ENCODE measurements at places on chromosomes 3 and 15.

- no peak for DNase-seq
Observed at GRCh38 chr3:21105784-21106183, 645.2 kb downstream of the ZNF385D start.

GRCh38 chr3:59777667-59778077 is 727.8 kb upstream of the CFAP20DC start:
- DNase-seq = no peak

GRCh38 chr3:112115161-112115739 is 17.8 kb downstream of the GCSAM start:
- DNase-seq = no peak

DNA sequence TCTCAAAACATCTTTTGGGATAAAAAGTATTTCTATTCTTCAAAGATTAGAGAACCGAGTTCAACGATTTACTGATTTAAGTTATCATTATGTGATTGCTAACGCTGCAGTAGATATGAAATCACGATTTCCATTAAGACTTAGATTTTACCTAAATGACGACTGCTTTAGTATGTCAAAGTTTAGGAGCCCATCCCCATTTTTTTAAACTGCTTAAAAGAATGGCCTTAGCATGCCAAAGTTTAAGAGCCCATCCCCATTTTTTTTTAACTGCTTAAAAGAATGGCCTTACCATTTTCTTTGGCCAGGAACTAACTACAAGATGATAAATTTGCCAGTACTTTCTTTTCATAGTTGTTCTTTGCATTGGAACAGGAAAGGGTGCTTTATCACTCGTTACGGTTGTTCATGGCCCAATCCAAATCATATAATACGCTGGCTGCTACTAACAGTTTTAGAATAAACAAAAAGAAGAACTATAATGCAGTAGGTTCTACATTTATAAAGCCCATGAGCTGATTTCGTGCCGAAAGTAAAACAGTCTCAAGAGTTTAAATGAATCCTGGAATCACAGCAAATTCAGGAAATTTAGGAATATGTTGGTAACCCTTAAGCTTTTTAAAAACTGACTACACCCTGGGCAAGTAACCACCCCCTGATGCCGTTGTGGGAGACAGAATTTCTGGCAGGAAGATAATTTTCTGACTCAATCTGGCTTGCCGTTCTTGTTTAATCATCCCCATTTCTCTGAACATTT is 869 bp upstream of the TSC22D2 start:
- DNase-seq = no peak

GRCh38 chr3:39671116-39671515 is 138.3 kb upstream of the MYRIP start:
- DNase-seq = no peak

DNA sequence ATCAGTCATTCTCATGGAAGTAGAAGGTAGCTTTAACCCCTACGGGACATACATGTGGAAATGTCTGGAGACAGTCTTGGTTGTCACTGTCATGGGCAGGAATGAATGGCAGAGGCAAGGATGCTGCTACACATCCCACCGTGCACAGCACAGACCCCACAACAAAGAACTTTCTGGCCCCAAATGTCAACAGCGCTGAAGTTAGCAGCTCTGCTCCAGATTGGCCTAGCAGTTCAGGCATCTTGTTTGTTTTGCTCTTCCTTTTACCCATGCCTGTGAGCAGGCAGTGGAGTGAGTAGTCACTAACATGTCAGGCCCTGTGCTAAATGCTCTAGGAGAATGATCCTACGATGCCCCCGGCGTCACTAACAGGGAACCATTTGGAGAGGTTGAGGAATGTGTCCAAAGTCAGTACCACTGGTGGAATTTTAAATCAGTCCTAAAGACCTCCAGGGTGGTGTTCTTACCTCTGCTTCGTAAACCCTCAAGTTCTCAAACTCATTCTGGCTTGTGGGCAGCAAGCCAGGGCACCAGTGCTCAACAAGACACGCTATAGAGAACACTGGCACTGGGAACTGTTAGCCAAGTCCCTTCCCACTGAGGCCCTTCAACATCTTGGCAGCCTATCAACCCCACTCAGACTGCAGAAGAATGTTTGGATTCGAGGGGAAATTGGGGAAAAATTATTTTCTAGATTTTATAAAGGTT is 142.2 kb downstream of the FOXP1 start:
- DNase-seq = no peak

DNA sequence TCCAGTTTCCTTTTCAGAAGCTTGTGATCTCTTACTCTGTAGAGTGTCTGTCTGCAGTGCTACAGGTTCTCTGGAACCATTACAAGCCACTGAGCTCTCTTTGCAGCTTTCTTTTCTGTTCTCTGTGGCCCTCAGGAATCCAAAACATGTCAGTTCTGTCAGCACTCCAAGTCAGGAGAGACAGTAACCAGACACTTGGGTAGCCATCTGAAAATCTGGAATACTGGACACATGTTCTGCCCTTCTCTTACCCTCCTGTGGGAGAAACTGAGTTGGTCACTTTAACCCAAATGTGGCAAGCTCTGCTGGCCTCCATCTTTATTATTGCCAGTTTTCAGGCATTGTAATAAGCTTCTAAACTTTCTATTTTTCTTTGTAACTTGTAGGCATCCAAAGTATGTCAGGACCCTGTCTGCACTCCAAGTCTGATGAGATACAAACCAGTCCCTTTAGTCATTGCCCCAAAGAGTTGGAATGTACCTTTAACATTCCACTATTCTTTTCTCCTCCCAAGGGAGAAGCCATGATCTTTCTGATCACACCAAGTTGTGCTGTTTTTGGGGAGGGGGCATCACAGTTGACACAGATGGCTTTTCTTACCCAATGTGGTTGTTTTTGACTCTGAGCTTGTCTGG is 183.7 kb downstream of the DPH6 start:
- DNase-seq = no peak

Data from stimulated activated CD4-positive, alpha-beta T cell treated with anti-CD3 and anti-CD28 coated beads, Interleukin-15, amount 100 ng/mL, for 1 hour (primary cell).